ENCODE measurements at places on chromosomes 3 and 15.

- no peak for DNase-seq
Observed at GRCh38 chr3:186784820-186785494, 1.6 kb downstream of the EIF4A2 start.

DNA sequence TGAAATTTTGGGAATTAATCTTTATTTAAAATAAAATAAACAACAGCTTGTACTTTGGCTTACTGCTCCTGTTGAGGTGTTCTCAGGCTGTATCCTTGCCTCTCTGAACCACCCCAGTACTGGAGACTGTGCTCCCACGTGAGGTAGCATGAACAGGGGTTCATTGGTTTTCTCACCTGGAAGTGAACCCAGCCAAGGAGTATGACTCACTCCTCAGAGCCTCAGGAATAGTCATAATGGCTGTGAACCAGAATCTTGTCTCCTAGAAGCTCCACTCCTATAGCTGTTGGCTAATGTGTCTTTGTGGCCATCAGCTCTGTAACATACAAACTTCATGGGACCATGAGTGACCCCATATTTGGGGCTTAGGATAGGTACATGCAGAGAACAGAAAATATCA, 122.5 kb upstream of the ST8SIA2 start:
- no peak for DNase-seq

- no peak for DNase-seq
Observed at GRCh38 chr15:89171136-89172072, 50.0 kb downstream of the RLBP1 start.

DNA sequence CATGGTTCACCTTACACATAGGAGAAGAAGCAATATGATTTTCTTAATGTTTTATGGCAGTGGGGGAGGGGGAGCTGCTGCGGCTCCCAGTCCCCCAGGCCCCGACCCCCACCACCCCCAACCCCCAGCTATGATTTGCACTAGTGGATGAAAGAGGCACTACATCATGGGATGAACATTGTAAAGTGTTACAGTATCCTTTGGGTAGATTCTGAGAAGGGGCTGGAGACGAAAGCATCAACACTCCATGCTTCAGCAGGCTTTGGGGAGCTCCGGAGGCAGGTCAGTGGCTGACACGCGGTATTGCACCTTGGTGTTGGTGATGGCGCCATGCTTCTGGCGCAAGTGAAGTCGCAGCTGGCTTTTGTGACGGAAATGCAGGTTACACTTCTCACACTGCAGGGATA, 19.9 kb upstream of the RTP2 start:
- no peak for DNase-seq

- no peak for DNase-seq
Observed at GRCh38 chr3:11465744-11466616, 177.7 kb downstream of the VGLL4 start.

DNA sequence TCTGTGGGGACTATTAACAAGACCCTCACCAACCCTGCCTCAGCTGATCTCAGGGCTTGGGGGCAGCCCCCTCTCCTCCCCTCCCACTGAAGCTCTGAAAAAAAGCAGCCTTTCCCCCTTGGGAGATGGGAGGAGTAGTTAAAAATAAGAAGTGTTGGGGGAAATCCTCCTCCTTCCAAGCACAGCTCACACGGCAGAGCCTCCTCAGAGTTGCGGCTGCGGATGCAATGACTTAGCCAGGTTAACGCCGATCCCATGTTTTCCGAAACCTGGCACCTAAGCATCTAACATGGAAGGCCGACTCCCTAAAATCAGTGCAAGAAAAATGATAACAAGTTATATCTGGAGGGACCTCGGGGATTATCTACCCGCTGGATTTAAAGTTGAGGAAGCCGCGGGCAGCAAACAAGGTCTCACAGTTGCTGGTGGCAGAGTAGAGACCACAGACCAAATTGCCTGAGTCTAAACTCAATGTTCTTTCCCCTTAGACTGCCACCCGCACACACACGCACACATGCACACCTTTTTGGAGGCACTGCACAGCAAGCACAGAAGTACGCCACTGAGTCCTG, 1.1 kb upstream of the TPM1 start:
- no peak for DNase-seq

Measured in stimulated activated CD8-positive, alpha-beta memory T cell treated with anti-CD3 and anti-CD28 coated beads, Interleukin-15, amount 100 ng/mL, for 48 hours (primary cell).